ENCODE measurements at places on chromosomes 11 and 22.
A peak's percentile ranks its signal among the peaks of the same experiment; 100 is the strongest.

GRCh38 chr11:59802639-59803176 is 7.9 kb downstream of the MRPL16 start:
- peak; percentile 24 for DNase-seq

DNA sequence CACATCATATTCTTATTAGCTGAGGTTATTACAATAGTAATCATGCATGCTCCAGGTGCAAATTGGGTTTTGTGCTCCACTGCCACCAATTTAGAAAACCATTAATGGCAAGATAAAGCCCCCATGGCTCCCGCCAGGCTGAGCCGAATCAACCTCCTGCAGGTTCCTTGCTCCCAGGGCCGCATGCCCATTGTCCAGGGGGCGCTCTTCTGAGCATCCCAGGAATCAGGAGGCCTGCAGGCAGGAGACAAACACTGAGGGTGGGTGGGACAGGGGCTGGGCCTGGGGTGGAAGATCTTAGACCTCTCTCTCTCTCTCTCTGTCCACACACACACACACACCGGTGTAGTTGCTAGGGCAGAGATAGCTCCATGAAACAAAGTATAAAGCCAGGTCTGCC is 57.4 kb downstream of the BUD13 start:
- DNase-seq, result no peak

- DNase-seq, result no peak
Observed at GRCh38 chr11:35550374-35551036, 25.1 kb upstream of the PAMR1 start.

DNA sequence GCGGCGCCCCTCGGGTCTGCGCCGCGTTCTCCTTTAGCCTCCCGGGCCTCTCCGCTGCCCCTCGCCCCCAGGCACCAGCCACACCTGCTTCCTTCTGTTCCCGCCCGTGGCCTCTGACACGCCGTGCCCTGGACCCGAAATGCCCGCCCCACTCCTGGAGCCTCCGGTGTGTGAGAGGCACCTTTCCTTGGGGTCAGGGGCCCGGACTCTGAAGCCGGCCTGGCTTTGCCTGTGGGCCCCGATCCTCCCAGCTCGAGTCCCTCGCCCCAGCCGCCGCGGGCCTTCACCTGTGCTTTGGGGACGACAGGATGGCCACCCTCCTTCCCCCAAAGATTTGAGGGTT is 661 bp upstream of the CDPF1 start:
- DNase-seq, result no peak

DNA sequence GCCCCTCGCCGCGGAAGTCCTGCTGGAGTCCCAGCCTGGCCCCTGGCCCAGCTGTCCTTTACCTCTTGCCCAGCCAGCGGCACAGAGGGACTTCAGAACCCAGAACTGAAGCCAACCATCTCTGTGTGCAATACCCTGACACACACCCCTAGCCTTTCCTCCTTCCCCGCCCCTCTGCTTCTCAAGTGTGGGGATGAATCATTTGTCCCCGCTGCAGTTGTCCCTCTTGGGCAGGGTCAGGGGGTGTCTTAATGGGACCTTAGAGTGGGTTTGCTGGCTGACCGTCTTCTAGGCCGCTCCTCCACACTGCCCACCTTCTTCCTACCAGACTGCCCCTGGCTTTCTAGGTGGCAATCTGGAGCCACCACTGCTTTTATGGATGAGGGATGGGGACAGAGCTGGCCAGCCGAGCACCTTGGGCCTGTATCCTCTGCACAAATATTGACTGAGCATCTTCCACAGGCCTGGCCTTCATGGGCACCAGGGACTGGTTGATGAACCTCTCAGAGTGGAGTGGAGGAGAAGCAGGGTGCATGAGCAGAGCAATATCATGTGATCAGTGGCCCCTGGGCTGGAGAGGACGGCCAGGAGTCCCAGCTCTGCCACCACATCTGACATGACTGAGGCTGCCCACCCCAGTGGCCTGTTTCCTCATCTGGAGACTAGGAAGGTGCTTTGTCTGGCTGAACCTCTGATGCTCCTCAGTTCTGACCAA is 668 bp upstream of the CHST1 start:
- DNase-seq, result no peak

GRCh38 chr22:28869736-28870135 is 13.6 kb upstream of the ZNRF3 start:
- DNase-seq, result no peak

GRCh38 chr22:28488825-28489224 is 190.8 kb downstream of the TTC28 start:
- no peak for DNase-seq

- no peak for DNase-seq
Observed at GRCh38 chr11:13880634-13881033, 81.9 kb upstream of the SPON1 start.
